ENCODE measurements at places on chromosomes 11 and 22. TPM values are rescaled to one million over a fixed set of nuclear protein-coding genes. Genes with fewer than 3 reads are reported as not detected.

DNA sequence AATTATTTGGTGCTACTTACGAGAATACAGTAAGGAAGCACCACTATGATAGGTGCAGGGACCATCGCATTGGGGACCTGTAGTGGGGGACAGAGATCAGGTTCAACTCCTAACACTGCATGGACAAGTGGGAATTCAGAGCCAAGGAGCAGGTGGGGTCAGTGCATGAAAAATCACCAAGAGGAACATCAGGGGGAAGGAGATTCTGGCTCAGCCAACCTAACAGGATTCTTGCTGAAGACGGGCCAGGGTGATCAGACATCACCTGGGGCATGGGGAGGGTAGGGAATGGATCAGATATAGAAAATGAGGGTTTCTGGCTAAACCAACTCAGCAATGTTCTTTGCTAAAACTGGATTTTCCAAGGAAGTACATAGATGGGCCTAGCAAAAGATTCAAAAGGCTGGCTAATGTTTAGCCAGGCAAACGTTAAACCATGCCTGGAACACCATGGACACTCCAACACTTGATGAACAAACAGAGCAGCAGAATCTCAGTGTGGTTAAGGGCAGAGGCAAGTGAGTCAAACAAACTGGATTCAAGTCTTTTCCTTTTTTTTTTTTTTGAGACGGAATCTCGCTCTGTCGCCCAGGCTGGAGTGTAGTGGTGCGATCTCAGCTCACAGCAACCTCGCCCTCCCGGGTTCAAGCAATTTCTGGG, 70.0 kb downstream of the MICAL3 start:
- DNase-seq = no peak

GRCh38 chr22:43207849-43208702, 21.1 kb upstream of the TTLL12 start:
- no peak for DNase-seq

- no peak for DNase-seq
Observed at GRCh38 chr22:49152939-49153770, 674.5 kb downstream of the BRD1 start.

DNA sequence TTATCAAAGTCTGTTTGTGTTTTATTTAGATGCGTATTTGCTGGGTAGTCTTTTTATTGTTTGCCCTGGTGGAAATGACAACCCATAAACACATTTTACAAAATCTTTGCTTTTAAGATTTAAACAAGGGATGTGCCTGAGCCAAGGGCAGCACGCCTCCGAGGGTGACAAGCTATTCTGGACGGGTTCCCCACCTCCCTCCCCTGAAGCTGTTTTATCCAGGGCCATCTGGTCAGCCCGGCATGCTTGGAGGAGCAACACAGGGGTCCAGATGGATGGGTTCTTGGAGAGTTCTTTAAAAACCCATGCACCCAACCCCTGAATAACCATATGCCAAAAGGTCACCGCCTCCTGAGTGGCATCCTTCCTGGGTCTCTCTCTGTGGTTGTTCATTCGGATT, 408.9 kb downstream of the OPCML start:
- no peak for DNase-seq

DNA sequence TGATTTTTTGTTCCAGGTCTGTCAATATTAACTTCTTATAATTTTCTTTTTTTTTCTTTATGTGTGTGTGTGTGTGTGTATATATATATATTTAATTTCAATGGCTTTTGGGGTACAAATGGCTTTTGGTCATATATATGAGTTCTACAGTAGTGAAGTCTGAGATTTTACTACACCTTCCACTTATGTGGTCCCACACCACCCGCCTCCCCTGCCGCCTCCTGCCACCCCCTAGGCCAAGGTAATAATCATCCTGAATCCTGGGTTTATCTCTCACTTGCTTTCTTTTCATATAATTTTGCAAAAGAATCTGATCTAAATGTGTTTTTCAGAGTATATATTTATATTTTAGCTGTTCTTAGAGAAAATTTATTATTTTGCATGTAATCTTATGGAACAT, 11.1 kb downstream of the NEAT1 start:
- no peak for DNase-seq

- no peak for DNase-seq
Observed at GRCh38 chr11:128208329-128209137, 378.8 kb downstream of the ETS1 start.

DNA sequence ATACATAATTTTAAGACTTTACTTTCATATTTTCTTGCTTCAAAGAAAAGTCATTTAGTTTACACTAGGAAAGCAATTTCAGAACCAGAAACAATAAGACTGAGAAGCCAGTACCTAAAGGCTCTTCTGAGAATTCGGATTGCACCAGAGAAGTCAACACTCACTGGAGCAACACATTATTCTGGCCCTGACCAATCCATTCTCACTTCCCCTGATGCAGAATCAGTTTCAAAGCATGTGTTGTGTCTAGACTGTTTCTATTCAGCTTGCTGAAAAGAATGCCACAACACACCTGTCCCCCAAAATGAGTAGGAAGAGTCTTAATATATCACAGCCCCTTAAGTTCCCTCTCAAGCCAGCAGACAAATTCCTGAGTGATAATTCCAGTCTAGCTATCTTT, 1074.3 kb upstream of the TENM4 start:
- no peak for DNase-seq

GRCh38 chr11:72307439-72307838, 63.5 kb upstream of the PHOX2A start:
- DNase-seq = no peak

DNA sequence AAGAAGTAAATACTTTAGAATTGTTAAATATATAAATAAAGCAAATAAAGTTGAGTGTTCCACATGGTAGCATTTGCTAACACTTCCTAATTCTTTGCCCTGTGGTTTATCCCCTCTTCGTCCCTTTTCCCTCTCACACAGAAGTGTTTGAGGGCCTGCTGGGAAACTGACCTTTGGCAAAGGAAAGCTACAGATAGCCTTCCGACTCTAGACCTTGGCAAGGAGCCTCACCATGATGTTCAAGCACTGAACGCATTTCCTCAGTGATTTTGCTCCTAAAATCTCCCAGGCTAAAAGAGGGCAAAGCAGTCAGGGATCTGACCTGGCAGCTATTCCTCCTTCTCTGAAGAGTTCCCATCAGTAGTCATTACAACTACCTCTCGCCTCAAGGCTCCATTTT, 52.5 kb upstream of the HORMAD2 start:
- DNase-seq = no peak

- peak; percentile 63 for DNase-seq
Observed at GRCh38 chr22:30968015-30968923, at the start of gene MORC2. TSS of gene MORC2 (minus strand) at chr22:30968774. CDS start at chr22:30967889, 885 bp downstream.

- peak; percentile 88 for DNase-seq
Observed at GRCh38 chr11:77046060-77046501, 11.9 kb downstream of the B3GNT6 start.

- no peak for DNase-seq
Observed at GRCh38 chr11:113876798-113877669, 1.7 kb upstream of the USP28 start.

DNA sequence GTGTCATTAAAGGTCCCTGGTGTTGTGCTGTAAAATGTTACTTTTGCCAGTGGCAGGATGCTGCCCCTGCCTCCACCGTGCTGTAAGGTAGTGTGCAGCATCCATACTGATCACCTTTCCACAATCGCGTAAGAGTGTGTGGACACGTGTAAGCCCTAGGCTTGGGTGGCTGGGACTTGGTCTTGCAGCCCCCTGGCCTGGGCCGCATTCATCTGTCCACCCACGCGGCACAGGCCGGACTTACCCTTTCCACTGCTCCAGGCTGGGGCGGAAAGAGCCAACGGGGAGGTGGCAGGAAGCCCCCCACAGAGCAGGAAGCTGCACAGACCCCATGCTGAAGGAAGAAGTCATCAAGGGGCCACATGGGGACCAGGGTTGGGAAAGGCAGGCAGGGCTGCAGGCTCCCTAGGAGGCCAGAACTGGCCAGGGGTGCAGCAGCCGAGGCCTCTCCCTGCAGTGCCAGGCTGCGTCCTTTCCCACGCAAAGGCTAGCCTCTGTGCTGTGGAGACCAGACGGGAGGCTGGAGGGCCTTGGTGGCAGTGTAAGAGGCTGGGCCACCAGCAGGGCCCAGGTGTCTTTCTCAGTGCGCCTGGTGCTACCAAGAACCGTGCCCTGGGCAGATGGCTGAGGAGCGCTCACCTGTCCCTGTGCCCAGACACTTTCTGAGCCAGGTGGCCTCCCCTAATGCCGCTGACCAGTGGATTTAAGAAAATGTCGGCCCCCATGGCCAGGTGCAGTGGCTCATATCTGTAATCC, 11.7 kb upstream of the TMEM191C start:
- DNase-seq = no peak

DNA sequence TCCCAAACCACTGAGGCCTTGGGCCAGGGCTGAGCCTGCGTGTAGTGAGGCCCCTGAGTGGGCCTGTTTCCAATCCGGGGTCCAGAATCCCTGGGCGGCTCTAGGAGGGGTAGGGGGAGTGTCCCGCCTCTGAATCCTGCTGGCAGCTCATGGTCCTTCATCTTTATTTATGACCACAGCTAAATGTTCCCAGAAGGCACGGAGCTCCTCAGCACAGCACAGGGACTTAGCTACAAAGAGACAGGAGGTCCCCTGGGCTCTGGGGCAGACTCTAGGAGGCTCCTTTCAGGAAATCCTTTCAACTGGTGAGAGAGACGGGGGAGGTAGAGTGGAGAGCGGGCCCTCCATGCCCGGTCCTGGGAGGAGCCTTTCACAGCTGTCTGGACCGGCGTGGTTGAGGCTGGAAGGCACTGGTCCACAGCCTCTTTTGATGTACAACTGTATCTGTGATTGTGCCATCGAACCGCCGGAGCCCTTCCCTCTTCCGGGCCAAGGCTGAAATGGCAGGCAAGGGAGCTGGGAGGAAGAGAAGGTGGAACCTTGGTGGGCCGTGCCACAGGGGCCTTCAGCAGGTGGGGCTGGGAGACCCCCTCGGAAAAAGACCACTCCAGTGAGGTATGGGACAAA, 46.8 kb downstream of the SCUBE1 start:
- DNase-seq = no peak

DNA sequence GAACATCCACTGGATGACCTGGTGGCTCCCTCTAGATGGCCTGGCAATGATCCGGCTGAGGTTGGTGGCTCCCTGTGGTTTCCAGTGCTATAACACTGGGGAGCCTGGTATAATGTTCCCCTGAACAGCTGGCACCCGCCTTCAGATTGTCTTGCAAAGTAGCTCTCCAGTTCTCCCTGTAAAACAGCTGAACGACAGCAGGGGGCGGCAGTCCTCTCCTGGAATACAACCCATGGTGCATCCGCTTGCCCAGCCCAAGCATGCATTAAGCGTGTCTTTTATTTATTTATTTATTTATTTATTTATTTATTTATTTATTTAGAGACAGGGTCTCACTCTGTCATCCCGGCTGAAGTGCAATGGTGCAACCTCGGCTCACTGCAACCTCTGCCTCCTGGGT, 258.9 kb downstream of the BUD13 start:
- DNase-seq = peak; percentile 66

DNA sequence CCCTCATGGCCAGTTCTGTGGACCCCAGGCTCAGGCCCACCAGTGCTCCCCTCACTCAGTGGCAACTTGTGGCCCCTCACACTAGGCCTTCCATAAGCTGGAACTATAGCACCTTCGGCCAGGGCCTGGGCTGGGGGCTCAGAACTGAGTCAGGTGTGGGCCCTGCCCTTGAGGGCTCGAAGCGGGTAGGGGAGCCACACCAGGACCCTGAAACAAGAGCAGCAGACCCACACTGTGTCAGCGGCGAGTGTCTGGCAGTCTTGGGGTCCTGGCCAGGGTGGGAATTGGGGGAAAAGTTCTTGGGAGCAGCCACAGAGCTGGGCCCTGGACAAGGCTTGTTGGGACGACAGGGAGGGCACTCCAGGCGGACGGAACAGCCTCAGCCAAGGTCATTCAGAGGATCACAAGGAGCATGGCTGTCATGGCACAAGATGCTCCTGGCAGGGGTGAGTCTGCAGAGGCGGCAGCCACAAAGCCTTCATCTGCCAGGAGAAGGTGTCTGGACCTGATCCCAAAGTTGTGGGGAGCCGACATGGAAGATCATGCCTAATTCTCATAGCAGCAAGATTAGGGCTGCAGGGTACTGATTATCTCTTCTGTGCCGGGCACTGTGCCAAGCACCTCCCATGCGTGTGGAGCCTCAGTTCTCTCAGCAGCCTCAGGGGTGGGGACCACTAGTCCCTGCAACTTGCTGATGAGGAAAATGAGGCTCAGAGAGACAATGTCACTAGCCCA, 50.7 kb downstream of the SHISAL1 start:
- no peak for DNase-seq

DNA sequence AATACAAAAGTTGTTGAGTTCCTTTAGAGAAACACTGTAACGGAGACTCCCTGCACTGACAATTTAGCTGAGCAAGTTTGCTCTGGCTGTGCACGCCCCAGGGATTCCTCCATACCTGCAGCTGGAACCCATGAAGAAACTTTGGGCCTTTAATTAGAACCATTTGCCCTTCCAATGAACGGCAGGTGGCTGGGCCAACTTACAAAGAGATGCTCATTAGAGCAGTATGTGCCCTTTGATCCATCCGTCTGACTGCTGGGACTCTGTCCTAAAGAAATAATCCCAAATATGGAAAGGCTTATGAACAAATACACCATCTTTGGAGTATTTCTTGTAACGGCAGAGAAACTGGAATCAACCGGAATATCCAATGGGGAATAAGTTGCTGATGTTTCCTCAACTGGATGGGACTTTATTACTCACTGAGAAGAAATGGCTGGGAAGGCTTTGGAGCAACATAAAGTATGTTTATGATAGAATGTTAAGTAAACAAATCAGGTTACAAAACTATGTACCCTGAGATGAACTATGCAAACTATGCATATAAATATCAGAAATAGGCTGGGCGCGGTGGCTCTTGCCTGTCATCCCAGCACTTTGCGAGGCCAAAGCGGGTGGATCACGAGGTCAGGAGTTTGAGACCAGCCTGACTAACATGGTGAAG, 24.4 kb upstream of the FBLN1 start:
- no peak for DNase-seq

- DNase-seq = no peak
Observed at GRCh38 chr22:17945888-17946648, 78.3 kb downstream of the MICAL3 start.

DNA sequence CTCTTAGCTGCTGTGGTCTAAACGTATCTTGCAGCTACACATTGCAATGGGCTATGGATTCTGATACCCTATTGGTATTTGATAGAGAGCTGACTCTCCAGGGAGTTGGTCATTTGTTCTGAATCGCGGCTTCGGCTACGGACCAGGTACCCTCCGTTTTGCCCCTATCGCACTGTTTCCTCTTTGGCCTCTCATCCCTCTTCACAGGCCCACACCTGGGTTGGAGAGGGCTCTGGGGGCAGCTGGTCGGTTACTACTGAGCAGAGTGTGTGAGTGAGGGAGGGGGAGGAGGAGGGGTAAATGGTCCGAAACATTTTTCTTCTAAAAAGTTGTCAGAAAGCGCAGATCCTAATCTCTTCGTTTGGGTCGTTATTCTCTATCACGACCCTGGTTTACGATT, 48.8 kb upstream of the HSD17B12 start:
- no peak for DNase-seq

ISX gene
- total RNA-seq = 0.07 TPM

STARD10 gene
- 31.9 TPM for total RNA-seq

KCNC1 gene
- not detected for total RNA-seq

KRTAP5-10 gene
- not detected for total RNA-seq

TNNT3 gene
- not detected for total RNA-seq

MB gene
- not detected for total RNA-seq

APOA1 gene
- total RNA-seq = 1.8 TPM

OR51I2 gene
- not detected for total RNA-seq

Data from K562 (cell line).